ENCODE measurements at places on chromosomes 4 and X.
A peak's percentile ranks its signal among the peaks of the same experiment; 100 is the strongest.

- DNase-seq: no peak
Measured at GRCh38 chrX:46704767-46705386, 54.0 kb downstream of the SLC9A7 start.

- peak; percentile 48 for DNase-seq
Measured at GRCh38 chr4:110165382-110166286, 32.8 kb downstream of the ELOVL6 start.

DNA sequence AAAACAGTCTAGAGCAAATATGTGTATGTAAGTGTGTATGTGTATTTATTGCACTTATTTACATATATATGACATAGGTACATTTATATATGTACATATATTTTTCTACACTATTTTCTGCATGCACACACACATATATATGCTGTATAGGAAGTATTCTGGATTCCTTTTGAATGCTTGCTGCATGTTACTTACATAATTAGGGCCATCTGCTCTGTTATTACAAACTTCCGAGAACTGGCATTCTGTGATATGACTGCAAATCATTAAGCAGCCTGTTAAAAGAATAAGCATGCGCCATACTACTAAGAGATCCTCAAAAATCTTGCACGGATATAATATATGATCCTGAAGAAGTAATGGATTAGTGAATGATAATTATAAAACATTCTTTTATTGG is 1157.6 kb upstream of the TENM3 start:
- no peak for DNase-seq

DNA sequence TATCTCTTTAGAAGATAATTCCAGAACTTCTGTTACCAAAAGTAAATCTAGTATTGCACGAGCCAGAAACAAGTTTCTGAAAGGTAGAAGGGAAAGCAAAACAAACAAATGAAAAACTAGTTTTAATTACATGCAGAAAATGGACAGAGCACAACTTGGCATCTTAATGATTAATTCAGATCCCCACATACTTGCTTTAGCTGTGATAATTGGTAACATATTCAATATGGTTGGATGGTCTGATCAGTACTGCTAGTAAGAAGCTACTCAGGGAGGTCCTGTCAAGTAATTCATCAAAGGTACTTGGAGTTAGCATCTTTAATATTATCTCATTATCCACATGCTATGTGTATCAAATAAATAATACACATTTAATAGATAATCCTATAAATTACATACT is 204.3 kb downstream of the TRAM1L1 start:
- no peak for DNase-seq

GRCh38 chr4:190017357-190018200 is 9.5 kb downstream of the FRG2 start:
- no peak for DNase-seq

- peak; percentile 78 for DNase-seq
Measured at GRCh38 chr4:145545538-145546174, 64.0 kb downstream of the SMAD1 start.

DNA sequence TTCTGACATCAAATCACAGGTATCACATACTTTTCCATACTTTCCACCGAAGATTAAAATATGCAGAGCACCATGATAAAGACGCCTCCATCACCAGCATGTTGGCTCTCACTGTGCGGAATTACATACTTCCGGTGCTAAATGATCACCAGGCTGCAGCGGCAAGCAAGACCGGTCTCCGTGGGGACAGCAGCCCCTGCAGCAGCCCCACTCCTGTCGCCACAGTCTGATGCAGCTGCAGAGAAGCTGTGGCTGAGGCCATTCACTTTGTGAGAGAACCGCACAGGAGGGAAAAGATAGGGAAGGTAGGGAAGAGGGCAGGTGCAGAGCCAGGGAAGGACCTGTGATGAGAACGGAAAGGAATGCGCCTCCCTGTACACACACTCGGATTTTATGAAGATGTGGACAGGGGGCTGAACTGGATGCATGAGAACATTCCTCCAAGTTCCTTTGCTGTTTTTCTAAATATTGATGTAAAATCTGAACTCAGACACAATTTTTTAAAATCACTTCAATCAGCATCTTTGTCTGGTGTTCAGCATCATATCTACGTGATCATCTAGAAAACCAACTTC is 38.3 kb downstream of the AFAP1 start:
- DNase-seq: no peak

Data from DMS53 (cell line).